ENCODE measurements at places on chromosomes 3 and 15.

GRCh38 chr3:8555725-8556472 is 54.3 kb downstream of the LMCD1 start:
- no peak for DNase-seq

DNA sequence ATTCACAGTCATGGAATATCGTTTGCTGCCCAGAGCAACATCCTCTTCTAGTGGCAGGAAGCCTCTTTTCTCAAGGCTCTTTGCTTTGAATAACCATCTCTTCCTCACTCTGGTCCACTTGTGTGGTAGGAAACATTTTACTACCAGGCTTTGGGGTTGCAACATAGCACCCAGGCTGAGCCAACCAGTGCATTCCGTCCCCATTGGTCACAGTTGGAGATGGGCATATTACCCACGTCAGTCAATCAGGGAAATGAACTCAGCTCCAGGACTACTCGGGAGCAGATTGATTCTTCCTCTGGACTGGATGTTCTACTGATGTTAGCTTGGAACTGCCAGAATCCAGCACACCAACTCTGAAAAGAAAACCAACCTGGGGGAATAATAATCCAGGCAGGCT is 4.2 kb upstream of the PEX5L start:
- DNase-seq: no peak

- DNase-seq: no peak
Observed at GRCh38 chr15:47388299-47388698, 329.0 kb upstream of the SEMA6D start.

DNA sequence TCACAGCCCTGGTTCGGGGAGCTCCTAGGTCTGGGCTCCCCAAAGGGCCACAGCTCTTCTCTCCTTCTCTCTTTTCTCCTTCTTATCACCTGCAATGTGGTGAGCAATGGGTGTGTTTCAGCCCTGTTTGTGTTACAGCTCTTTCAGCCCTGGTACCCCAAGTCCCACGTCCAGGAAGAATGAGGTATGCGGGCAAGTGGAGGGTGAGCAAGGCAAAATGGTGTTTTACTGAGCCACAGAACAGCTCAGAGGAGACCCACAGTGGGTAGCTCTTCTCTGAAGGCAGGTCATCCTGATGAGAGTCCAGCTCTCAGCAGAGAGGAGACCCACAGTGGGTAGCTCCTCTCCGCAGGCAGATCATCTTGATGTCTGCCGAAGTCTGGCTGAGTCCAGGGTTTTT is 86.8 kb downstream of the BFSP2 start:
- no peak for DNase-seq

DNA sequence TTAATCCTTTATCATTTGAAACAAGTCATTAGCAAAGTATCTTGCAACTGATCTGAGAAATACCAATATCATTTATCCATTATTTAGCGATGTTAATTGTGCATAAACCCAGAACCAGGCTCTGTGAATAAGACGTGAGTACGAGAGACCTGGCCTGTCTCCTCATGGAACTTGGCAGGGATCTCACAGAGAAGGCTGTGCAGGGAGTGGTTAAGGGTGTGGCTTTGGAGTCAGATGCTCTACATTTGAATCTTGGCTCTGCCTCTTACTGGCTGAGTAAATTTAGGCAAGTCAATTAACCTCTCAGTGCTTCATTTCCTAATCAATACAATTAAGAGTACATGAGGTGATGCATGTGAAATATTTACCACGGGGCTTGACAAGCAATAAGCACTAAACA is 39.9 kb upstream of the TBL1XR1 start:
- DNase-seq: no peak

GRCh38 chr3:72426618-72427397 is 421.4 kb downstream of the SHQ1 start:
- DNase-seq: no peak

GRCh38 chr3:61345020-61345419 is 93.8 kb upstream of the FHIT start:
- no peak for DNase-seq

GRCh38 chr3:29370476-29371420 is 89.9 kb downstream of the RBMS3 start:
- DNase-seq: no peak

- no peak for DNase-seq
Observed at GRCh38 chr3:104206925-104207324, 1159.8 kb upstream of the ALCAM start.

DNA sequence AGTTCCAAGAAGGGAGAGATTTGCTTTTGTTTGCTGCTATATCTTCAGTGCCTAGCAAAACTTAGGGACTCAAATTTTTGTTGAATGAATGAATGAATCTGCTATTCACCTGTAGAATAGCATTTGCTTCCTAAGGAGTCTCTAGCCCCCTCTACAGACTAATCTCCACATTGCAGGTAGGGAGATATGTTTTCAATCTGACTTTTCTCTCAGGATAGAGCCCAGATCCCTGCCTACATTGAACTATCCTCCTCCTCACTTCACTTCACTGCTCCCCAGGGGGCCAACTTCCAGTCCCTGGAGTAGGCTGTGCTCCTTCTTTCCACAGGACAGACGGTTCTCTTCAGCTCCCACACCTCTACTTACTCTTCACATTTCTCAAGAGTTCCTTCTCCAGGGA is 81.9 kb upstream of the PTX3 start:
- no peak for DNase-seq

- no peak for DNase-seq
Observed at GRCh38 chr3:13706886-13707285, 158.0 kb downstream of the FBLN2 start.

DNA sequence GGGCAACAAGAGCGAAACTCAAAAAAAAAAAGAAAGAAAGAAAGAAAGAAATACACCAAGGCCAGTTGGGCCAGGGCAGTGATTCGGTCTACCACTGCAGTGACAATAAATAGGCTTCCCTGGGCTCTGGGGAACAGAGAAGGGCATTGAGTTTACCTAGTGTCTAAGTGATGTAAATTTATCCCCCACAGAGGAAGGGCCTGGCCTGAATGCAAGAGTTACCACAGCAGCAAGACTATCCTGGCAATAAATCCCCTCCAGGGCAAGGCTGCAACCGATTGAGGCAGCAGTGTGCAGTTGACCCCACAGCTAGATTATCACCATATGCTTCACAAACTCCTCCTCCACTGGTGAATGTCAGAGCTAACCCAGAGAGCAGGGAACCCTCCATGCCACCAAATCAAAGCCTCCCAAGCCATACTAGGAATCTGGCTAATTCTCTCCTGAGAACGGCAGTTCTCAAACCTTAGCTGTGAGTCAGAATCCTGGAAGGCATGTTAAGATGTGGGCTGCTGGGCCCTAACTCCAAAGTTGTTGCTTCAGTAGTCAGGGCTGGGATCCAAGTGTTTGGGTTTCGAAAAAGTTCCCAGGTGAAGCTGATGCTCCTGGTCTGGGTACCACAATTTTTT is 64.3 kb upstream of the GATM start:
- DNase-seq: no peak

GRCh38 chr15:92040350-92040749 is 186.8 kb downstream of the SLCO3A1 start:
- no peak for DNase-seq

DNA sequence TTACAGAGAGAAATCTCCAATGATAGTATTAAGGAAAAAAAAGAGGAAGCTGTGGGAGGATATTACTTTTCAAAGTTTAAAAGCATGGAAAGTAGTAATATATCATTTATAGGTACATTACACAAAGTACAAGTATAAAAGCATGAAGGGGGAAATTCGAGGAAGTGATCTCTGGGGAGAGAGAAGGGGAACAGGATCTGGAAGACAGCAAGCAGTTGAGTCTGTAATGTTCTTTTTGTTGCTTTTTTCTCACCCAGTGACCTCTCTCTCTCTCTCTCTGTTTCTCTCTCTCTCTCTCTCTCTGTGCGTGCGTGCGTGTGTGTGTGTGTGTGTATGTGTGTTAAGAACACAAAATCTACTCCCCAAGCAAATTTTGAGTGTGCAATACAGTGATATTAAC is 10.2 kb downstream of the C3orf20 start:
- no peak for DNase-seq

DNA sequence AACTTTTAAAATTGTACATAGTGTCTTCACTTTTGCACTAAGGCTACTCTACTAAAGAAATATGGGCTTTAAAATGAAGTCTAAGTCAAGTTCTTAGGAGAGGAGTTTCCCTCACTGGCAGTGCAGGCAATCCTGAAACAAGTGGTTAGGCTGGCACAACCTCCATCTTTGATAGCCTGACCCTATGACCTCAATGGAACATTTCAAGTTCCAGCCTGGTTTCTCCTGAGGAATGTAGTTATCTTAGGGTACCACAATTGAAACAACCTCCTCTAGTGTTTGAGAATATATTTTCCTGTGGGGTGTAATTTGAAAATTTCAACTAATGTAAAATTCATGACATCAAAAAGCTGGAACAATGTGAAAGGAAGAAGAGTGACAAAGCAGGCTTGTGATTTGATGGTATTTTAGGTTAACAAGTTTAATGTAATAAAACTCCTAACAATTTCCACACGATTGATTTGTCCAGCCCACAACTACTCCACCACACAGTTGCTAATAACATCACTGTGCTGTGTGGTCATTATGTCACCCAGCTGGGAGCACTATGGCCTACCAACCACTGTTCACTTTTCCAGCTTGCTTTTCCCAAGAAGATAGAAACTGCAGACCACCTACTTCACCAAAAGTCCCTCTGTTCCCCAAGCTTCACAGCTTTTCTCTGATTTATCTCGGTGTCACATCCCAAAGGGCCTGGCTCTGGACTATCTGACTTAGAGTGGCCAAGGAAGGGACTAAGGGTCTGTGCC is 1.8 kb downstream of the WWTR1 start:
- DNase-seq: peak; percentile 37

DNA sequence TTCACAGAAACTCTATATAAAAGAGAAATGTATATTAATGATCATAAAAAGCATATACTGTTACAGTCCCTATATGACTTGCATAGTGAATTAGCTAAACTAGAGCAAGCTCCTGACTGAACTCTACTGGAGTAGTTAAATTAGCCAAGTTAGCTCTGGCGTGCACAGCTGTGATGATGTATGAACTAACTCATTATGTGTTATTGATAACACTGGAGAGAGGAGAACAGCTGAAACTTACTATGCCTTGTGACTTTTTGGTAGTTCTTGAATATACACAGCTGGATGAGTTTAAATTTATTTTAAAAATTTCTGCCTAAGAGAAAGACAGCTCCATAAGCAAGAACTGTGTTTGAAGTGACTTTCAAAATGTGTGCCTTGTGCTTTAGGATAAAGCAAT is 8.1 kb downstream of the TIPARP start:
- no peak for DNase-seq

- DNase-seq: no peak
Observed at GRCh38 chr15:99250001-99250400, 620 bp upstream of the TTC23 start.

GRCh38 chr15:25468611-25469010 is 29.8 kb upstream of the UBE3A start:
- no peak for DNase-seq

DNA sequence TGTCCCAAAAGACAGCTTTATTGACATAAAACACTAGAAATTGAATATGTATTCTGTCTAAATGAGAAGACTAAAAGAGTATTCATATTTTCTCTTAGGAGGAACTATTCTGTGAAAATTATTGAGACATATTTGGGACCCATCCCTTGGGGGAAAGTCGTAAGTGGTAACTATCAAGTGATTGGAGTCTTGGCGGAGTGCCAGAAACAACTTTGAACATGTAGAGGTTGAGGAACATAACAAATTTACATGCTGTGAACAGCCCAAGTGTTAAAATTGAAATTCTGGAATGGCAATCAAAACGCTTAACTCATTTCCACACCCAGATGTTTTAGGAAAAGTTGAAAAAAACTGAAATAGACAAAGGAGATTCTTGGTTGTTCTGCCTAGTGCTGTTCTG is 1034.6 kb downstream of the NSUN3 start:
- DNase-seq: no peak

DNA sequence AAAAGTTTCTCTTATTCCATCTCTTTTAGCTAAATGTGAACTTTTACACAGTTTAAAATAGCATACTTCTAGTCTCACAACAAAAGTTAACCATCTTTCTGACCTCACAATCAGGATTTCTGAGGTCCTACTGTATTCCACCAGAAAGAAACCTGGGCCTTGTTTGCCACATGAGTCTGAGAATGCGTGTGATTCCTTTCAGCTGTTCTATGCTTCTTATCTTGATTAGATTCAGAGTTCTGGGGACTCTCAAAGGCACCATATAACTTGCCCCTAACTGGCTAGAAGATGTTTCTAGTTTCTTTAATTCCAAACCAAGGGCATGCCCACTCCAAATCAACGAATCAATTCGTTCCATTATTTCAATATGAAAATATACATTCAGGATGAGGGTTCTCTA is 131.1 kb downstream of the ATP8B4 start:
- no peak for DNase-seq

Measured in AG08396 (cell line).